Left renal pelvis (tissue), 4 donors: ENCODE measurements at places on chromosomes 16 and 17. TPM values are rescaled to one million over a fixed set of nuclear protein-coding genes. Genes with fewer than 3 reads are reported as not detected.

GRCh38 chr17:72359274-72359673 lies 238.5 kb downstream of the SOX9 start:
- DNase-seq: no peak

DNA sequence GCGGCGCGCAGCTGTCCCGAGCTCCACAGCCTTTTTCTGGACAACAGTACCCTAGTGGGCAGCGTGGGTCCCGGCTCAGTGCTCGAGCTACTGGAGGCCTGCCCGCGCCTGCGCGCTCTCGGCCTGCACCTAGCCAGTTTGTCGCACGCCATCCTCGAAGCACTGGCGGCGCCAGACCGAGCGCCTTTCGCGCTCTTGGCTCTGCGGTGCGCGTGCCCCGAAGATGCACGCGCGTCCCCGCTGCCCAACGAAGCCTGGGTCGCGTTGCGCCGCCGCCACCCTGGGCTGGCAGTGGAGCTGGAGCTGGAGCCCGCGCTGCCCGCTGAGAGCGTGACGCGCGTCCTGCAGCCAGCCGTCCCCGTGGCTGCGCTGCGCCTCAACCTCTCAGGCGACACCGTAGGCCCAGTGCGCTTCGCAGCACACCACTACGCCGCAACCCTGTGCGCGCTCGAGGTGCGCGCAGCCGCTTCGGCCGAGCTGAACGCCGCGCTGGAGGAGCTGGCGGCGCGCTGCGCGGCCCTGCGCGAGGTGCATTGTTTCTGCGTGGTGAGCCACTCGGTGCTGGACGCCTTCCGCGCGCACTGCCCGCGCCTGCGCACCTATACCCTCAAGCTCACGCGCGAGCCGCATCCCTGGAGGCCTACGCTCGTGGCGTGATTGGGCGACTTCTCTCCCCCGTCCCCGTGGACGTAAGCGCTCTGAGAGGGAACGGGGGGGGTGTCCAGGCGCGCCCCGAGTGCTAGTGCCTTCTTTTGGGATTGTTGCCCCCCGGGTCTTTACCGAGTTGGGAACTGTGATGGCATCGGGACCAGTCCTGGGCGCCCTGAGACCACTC lies 1.2 kb upstream of the HSF4 start:
- no peak for DNase-seq

GRCh38 chr16:13866073-13866472 lies 53.9 kb upstream of the ERCC4 start:
- peak; percentile 37 for DNase-seq

GRCh38 chr16:14172200-14172809 lies 101.2 kb downstream of the MRTFB start:
- no peak for DNase-seq

DNA sequence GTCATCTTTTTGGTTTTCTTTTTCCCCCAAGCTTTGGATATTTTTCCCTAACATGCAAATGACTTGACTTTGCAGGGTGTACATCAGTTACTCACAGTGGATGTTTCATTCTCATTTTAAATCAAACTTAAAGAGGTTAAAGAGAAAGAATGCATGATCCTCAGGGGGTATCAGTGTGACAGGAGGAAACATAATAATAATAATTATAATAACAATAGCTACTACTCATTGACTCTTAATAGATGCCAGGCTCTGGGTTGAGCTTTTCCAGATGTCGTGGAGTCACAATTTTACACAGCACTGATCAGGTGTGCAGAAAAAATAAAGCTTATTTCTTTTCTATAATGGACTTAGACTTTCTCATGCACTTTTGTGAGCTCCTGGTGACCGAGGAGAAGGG lies 157.2 kb upstream of the CACNG3 start:
- no peak for DNase-seq

DNA sequence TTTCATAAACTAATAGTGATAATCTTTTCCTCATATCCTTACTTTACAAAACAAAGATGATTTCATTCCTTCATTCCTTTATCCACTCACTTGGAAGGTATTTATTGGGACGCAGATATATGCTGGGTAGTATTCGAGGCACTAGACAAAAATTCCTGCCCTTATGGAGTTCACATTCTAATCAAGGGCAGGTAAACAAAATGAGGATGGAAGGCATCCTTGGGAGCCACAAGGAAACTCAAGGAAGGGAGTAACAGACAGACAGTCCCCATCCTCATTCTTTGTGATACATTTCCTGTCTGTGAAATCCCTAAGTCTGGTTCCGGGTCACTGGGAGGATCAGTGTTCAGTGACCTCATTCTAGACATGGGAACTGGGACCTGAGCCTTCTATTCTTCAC lies 45.2 kb downstream of the SLC6A2 start:
- no peak for DNase-seq

GRCh38 chr17:1640329-1641064 lies 5.0 kb downstream of the SCARF1 start:
- DNase-seq: no peak

DNA sequence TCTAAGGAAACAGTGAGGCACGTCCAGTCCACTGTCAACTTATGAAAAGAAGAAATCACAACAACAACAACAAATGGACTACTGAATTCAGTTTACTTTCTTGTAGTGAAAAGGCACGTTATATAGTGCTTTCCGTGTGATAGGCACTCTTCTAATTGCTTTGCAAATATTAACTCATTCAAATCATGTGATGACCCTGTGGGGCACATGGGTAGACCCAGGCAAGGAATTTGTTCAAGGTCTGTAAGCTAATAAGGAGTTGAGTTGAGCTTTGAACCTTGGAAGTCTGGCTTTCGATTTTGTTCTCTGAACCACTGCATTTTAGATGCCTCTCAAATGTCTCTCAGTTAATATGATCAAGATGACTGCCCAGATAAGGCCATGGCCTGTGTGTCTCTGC lies 295.1 kb upstream of the RBFOX1 start:
- DNase-seq: no peak

- DNase-seq: no peak
Measured at GRCh38 chr17:7703584-7704479, 1.2 kb upstream of the EFNB3 start.

GRCh38 chr17:29263916-29264315 lies 17.3 kb downstream of the CRYBA1 start:
- DNase-seq: no peak

DNA sequence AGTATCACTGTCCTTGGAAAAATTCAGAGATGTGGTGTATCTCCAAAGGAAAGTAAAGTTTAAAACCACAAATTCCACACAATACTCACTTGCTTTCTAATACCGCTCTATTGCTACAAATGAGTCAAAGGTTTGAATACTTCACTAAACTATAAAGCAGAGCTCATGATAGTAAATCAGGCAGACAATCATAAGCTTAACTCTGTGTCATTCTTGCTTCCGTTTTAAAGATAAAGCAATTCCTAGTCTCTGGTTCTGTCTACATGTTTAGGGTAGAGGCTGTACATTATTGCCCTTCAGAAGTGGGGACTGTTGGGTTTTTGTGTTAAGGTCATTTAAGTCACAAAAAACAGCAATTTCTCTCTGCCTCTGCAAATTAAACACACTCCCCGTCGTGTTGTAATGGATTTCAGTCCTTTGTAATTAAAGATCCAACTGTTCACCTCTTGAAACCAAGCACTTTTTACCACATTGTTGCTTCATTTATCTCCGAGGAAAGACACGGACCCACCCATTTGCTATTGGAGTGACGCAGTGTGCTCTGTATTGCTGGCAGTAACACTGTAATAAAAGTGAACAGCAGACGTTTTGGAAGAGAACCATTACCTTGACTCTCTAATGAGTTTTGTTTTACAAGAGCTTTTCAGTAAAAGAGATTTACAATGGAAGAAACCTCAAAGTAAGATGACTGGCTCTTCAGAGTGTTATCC lies 83.1 kb upstream of the CNTNAP4 start:
- DNase-seq: no peak

The SRCAP gene
- 31.9 TPM for polyA plus RNA-seq

The RMI2 gene
- polyA plus RNA-seq: 33.9 TPM

The OTOP3 gene
- polyA plus RNA-seq: not detected

The NOG gene
- 0.20 TPM for polyA plus RNA-seq

The GNGT2 gene
- polyA plus RNA-seq: 2.0 TPM

The STH gene
- not detected for polyA plus RNA-seq

The FLYWCH2 gene
- polyA plus RNA-seq: 21.1 TPM
